ENCODE measurements at places on chromosomes 12 and 14. TPM values are rescaled to one million over a fixed set of nuclear protein-coding genes. Genes with fewer than 3 reads are reported as not detected.

DNA sequence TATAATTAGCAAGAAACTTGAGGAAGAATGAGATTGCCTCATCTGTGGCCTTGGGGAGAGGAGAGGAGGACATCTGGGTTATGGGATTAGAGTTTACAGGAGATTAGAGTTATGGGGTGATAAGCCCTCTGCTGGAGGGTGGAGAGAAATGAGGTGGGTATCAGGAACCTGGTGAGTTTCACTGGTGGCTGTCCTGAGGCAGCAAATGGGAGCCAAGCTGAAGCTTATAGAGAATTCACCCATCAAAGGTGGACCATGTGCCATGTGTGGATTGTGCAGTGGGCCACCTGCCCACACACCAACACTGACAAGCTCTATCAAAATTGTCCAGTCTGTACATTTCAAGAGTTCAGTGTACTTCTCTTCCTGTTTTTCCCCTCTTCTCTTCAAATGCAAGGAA is 135.3 kb downstream of the AEBP2 start:
- no peak for DNase-seq

- no peak for DNase-seq
Observed at GRCh38 chr14:91911474-91912032, 35.9 kb downstream of the FBLN5 start.

GRCh38 chr12:88952562-88952942 is 372.3 kb upstream of the KITLG start:
- no peak for DNase-seq

GRCh38 chr12:123269395-123269892 is 2.2 kb downstream of the CDK2AP1 start:
- no peak for DNase-seq

- DNase-seq, result no peak
Observed at GRCh38 chr12:66345212-66345611, 42.9 kb downstream of the HELB start.

- no peak for DNase-seq
Observed at GRCh38 chr12:103538397-103538796, 42.6 kb upstream of the C12orf42 start.

DNA sequence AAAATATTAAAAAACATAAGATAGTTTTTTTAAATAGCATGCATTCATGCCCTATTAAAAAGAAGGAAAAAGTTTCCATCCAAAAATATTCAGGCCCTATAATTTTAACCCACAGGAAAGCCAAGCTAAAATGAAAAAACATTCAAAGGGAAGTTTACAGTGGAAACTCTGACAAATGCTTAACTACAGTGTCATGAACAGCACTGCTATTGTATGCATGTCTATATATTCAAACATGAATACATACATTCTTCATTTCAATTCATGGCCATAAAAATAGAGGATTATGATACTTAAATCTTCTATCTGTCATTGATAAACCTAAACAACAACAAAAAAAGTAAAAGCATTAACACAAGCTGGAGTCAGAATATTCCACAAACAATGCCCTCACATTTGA is 67.4 kb downstream of the PPP2R5E start:
- no peak for DNase-seq

DNA sequence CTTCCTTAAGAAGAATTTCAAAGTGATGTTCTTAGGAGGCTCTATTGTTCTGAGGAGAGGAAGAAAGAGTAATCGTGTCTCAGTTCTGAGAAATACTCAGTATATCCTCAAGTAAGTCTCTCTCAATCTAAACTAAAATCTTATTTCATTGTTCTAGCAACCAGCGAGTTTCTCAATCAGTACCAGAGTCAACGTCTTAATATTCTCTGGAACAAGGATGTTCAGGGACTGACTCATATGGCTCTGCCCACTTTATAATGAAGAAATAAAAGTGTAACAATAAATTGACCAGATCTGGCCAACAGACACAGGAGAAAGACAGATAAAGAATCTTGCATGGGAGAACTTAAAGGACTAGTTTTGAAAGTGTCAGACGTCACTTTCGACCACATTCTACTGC is 469.8 kb upstream of the FLRT2 start:
- DNase-seq, result no peak

The CCDC38 gene
- total RNA-seq, result 0.35 TPM

The TAS2R7 gene
- not detected for total RNA-seq

The RD3L gene
- not detected for total RNA-seq

The LRRC10 gene
- total RNA-seq, result not detected

The TAS2R13 gene
- total RNA-seq, result 2.6 TPM

All from PC-9 (cell line).